ENCODE measurements at places on chromosomes 3 and 15.

- no peak for DNase-seq
Observed at GRCh38 chr15:92930776-92931175, 30.7 kb downstream of the CHD2 start.

DNA sequence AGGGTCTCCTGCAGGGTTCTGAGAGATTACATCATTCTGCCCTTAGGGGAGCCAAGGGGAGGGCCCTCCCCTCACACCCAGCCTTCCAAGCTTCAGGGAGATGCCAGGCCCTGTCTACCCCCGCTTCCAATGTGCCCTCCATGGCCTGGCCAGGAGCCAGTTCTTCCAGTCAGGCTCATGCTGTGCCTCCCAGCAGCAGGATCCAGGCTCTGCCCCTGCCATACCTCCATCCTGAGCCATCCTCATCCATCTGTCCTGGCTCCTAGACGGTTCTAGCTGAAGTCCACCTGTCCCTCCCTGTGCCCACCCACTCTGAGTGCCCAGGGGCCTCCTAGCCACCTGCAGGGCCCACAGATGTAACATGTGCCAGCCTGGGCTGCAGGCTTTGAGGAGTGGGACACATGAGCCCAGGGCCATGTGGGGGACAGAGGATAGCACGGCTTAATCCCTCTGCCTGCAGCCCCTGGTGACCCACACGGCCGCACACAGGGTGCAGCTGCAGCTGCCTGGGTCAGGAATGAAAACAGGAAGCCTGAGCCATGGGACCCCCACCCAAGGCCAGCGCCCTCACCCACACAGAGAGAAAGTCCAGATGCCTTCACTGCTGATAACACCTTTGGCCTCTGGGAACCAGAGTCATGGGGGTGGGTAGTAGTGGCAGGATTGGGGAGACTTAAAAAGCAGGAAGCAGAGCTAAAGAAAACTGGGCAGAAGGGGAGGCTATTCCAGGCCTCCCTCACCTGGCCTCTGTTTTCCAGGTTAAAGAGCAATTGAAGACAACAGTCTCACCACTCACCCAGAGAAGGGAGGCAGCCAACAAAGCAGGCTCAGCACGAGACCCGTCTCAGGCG, 11.8 kb downstream of the PLCD1 start:
- DNase-seq, result no peak

- DNase-seq, result no peak
Observed at GRCh38 chr3:73563896-73564582, 60.7 kb downstream of the PDZRN3 start.

- no peak for DNase-seq
Observed at GRCh38 chr3:30501526-30501925, 104.9 kb upstream of the TGFBR2 start.

DNA sequence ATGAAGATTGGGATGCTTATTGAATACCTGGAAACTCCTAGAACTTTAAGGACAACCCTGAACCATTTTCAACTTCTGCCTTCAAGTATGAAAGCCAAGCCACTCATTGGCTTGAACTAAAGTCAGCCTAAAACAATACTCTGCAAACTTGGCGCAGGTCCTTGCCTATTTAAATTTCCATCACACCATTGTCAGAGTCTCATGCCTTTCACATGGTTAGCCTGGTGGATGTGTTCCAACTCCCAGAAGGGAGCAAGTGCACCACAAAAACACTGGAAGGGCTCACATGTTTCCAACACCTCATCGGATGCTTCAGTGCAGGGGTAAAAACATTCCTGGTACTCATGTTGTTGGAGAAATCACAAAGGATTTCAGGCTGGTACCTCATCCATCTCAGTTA, 511.6 kb upstream of the MDFIC2 start:
- no peak for DNase-seq

- DNase-seq, result no peak
Observed at GRCh38 chr3:158058495-158059130, 47.6 kb downstream of the SHOX2 start.

DNA sequence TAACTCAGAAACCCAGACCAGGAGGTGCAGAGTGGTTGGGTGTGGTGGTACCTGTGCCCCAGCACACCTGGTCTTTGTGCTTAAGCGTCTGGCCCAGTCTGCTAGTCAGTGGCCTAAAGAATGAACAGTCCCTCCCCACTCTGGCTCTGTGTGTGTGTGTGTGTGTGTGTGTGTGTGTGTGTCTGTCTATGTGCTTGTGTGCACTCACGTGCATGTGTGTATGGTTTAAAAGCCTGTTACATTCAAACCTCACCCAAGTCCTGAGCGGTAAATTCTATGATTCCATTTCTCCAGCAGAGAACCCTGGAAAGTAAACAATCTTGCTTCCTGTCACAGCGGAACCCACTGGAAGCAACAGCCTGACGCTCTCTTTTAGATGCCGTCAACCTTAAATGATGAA, 34.2 kb downstream of the EDEM1 start:
- no peak for DNase-seq

DNA sequence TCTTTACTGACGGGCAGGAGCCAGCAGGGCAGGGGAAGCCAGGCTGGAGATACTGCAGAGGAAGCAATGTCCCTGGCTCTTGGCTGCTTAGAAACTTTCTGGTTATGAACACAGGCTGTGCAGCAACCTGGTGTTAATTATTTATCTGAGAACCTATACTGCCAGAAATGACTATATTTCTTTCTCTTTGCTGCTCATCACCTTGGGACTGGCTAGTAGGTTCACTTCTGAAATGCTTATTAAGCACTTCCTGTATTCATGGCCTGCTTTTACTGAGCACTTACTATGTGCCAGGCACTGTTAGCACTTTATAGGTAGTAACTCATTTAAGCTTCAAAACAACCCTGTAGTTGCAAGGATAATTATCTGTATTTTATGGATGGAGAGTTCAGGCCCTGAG, 57.6 kb downstream of the RAB11A start:
- DNase-seq, result no peak

DNA sequence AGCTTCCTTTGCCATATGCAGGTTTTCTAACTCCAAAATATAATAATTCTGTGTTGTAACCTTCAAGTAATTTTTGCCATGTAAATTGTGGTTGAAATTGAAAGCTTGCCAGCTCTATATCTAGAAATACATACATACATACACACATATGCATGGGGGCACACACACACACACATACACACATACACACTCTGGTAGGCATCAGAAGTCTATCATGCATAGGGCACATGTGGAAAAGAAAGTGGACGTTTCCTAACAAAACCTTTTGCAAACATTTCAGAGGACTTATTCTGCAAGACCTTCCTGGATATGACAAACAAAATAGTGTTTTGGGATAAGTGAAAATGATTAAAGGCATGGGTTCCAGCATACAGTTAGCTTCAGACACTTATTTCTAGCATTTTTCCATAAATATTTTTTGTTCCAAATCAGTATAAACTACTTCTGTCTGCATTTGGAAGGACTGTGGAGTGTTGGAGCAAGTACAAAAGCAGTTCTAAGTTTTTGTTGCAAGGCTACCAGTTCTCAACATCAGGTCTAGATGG, 578.9 kb downstream of the RBMS3 start:
- no peak for DNase-seq

DNA sequence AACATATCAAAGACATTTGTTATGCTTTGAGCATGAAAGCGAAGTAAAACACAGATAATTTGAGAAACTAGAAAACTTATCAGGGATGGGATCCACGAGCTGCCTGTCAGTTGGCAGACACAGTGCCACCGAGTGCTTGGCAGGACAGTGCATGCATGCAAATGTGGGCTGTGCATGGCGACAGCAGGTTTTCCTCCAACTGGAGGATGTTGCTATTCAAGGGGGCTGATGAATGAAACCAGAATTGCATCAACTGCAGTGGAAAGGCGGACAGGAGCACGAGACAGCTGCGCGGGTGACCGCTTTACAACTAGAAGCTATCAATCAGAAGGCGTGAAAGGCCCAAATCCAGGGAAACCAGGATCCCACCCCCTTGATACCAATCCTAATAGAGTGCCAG, 244.3 kb downstream of the NR2F2 start:
- no peak for DNase-seq

DNA sequence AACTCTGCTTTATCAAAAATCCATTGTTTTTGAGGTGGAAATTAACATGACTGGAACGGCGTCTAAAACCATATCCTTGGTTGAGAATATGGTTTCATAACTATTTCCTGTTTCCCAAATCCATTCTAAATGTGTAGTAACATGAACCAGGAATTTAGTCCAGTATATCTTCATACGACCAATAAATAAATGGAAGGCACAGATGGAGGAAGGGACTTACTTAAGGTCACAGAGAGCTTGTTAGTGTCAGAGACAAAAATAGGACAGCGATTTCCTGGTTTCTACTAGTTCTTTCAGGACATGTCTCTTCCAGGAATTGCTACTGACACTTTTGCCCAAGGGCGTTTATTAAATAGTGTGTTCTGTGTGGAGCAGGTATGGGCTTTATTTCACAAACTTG, 41.2 kb downstream of the HES1 start:
- no peak for DNase-seq

- no peak for DNase-seq
Observed at GRCh38 chr3:122947196-122947595, 80.4 kb downstream of the SEMA5B start.

DNA sequence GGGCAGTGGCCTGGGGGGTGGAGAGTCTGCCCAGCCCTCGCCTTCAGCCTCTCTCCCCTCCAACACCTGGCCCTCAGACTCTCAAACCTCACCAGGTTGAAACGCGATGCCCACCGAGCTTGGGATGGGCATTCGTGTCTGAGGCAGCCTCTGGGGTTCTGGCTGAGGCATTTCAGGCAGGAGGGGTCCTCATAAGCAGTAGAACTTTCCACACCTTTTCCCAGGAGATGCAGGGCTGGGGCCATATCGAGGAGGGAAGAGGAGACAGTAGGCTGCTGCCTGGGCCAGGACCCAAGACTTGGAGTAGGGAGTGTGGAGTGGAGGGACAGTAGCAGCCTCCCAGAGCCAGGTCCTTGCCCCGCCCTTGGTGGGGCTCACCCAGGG, 24.6 kb downstream of the ACAA1 start:
- DNase-seq, result no peak

- no peak for DNase-seq
Observed at GRCh38 chr3:121481106-121481880, 64.5 kb downstream of the POLQ start.

GRCh38 chr15:69624816-69625215, 172.2 kb downstream of the RPLP1 start:
- no peak for DNase-seq

DNA sequence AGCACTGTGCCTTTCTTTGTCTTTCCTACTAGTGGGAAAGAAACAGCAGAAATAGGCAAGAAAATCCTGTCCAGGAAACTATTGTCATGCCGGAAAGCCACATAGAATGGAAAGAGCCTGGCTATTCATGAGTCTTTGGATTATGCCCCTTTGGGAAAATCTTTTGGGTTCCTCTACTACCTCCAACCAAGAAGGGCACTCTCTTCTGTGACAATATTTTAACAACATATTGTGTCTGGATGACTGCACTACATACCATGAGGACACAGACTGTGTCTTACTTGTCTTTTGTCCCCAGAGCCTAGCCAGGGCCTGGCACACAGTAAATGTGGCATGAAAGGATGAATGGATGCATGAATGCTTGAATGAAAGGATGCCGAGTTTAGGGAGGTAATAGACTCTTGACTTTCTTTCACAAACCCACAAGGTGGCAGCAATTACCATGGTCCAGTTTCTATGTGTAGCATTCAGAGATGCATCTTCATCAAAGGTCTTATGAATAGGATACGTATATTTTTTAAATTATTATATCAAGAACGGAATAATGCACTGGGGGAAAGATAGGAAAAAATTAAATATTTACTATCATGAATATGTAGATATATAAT, 30.3 kb downstream of the ARL14 start:
- peak; percentile 84 for DNase-seq

DNA sequence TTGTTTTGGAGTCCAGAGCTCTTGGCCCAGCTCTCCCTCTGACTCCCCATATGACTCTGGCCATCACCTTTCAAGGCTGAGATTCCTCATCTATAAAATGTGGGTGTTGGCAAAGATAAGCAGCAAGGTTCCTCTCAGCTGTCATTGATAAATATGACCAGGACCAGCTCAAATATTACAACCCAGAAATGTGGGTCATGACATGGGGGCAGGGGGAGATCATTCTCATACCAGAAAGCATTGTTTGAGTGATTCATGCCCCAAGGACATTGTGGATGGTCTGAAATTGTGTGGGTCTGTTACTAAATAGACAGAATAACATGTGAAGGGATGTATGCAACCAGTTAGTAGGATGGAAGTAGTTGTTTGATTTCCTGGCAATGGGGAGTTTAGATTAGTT, 13.9 kb downstream of the UPK1B start:
- no peak for DNase-seq

DNA sequence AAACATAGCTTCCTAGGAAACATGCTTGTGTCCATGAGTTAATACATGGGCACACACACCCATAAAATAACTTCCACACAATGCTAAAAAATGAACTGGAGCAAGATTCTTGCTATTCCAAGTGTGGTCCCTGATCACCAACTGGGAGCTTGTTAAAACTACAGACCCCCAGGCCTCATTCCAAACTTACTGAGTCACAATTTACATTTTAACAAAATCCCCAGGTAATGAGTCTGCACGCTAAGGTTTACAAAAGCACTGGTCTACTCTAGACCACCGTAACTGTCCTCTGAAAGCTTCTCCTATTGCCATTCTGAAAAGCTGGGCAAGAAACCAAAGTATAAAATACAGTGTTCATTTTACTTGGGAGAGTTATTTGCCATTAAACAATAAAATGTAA, 45.4 kb downstream of the IGF2BP2 start:
- no peak for DNase-seq

GRCh38 chr3:16277471-16277870, 12.5 kb downstream of the OXNAD1 start:
- DNase-seq, result no peak

GRCh38 chr15:45704329-45705249, 69.8 kb downstream of the SQOR start:
- DNase-seq, result no peak

- DNase-seq, result no peak
Observed at GRCh38 chr3:68793759-68794701, 138.3 kb downstream of the TAFA4 start.

GRCh38 chr3:132507657-132508056, 89.4 kb upstream of the ACKR4 start:
- no peak for DNase-seq

GRCh38 chr15:40871749-40872617, 2.1 kb downstream of the RHOV start:
- DNase-seq, result no peak

DNA sequence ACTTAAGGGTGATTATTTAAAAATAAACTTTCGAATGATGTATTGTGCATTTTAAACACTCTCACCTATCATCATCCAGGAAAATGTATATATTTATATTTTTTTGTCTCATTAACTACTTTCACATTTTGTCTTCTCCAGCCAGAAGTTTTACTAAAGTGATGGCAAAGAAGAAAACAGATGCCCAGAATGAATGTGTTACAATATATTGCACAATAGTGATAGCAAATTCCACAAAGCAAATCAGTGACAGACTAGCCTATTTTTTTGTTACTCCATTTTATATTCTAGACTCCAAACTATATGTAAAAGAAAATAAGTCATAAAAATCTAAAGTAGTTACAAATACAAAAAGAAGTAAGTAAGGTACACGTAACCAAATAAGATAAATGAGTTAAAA, 414.7 kb downstream of the EPHA3 start:
- no peak for DNase-seq

All from common myeloid progenitor, CD34-positive (primary cell).